ENCODE measurements at places on chromosomes 1 and 21.

DNA sequence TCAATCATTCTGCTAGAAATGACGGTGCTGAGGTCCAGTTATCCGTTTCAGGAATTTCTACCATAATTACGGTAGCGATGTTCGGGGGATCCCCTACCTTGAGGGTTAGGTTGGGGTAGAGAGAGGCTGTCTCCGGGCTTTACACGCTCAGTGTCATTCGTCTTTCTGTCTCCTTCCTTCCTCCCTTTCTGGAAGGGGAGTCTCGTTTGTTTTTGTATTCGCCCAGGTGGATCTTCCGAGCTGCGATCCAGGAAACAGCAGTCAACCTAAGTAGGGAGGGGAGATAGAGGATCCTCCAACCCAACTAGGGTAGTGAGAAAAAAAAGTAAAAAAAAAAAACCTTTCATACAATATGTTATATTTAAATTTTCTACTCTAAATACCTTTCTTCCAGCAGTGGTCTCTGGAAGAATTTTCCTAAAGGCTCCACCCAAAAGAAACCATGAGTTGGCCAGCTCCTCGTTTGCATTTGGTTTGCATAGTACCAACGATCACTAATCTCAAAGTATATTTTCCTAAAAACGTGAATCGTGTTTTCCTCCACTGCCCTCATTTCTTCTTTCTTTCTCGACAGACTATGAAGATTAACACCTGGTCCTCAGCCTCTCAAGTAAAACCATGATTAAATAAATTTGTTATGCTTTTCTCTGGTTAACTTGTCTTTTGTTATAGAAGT, 611 bp upstream of the PIK3C2B start:
- DNase-seq = no peak

- no peak for DNase-seq
Observed at GRCh38 chr1:243848165-243848857, 1.7 kb downstream of the AKT3 start.

DNA sequence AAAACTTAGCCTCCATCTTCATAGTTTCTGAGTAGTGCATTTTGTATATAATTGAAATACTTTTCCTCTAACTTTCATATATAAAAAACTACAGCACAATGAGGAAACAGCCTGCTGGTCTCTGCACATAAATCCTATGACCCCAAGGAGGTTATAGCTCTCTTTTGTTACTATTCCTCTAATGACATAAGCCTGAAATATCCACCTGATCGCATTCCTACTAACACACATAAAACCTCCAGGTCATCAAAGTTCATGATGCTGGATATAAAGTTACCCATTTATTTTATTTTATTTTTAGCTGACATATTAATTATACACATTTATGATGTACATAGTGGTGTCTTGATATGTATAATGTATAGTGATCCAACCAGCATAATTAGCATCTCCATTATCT, 1042.0 kb upstream of the B3GALT2 start:
- DNase-seq = no peak

DNA sequence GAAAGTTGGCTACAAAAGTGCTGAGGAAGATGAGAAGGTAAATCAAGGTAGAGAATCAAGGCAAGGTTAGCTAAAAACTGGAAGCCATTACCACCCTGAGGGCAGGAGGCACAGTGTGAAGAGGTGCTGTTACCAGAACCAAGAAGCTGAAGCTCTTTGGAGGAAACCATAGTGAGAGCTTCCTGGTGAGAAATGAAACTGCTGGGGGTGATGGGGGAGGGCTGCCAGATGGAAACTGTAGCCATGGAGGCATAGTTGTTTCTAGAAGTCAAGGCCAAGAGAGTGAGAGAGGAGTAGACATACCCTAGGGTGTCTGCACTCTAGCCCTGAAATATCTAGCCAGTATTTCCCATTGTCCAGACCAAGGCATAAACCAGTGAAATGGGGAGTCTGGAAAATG, 28.7 kb downstream of the IFI44 start:
- DNase-seq = no peak

DNA sequence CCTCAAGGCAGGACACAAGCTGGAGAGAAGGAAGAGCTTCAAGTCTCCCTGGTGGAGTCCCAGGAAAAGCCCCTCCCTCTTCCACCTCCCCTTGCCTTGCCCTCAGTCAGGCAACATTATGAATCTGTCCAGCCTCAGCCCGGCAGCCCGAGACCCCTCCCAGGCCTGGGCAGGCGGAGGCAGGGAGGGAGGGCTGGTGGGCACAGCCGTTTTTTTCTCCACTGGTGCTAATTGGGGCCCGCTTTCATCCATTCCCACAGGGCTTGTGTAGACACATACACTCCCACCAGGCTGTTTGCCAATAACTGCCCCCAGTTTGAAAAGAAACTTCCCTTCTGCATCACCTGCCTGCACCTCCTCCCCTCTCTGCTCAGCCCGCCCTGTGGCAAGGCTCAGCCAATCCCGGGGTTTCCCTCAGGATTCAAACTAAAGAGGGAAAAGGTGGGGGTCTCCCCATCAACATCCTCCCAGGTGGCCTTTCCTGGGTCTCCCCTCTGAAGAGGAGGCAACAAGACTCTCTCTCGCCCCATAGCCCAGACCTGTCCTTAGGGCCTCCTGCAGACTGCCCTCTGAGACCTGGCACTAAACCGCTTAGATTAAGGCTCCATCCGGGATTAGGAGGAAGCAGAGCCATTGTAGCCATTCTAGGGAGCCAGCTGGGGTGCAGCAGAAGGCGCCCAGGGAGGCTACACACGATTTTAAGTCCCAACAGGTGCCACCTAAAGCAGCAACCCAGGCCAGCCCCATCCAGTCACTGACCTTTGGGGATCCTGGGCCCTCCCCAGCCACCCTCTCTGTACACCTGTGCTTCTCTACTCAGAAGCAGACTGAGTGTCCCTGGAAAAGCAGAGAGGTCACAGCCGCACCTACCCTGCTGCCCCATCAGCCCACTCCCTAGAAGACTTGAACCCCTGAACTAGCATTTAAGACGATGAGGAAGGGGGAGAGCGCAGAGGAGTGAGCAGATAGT, 3.5 kb downstream of the IGSF9 start:
- no peak for DNase-seq

- DNase-seq = no peak
Observed at GRCh38 chr1:150472601-150473200, 14.5 kb upstream of the TARS2 start.

DNA sequence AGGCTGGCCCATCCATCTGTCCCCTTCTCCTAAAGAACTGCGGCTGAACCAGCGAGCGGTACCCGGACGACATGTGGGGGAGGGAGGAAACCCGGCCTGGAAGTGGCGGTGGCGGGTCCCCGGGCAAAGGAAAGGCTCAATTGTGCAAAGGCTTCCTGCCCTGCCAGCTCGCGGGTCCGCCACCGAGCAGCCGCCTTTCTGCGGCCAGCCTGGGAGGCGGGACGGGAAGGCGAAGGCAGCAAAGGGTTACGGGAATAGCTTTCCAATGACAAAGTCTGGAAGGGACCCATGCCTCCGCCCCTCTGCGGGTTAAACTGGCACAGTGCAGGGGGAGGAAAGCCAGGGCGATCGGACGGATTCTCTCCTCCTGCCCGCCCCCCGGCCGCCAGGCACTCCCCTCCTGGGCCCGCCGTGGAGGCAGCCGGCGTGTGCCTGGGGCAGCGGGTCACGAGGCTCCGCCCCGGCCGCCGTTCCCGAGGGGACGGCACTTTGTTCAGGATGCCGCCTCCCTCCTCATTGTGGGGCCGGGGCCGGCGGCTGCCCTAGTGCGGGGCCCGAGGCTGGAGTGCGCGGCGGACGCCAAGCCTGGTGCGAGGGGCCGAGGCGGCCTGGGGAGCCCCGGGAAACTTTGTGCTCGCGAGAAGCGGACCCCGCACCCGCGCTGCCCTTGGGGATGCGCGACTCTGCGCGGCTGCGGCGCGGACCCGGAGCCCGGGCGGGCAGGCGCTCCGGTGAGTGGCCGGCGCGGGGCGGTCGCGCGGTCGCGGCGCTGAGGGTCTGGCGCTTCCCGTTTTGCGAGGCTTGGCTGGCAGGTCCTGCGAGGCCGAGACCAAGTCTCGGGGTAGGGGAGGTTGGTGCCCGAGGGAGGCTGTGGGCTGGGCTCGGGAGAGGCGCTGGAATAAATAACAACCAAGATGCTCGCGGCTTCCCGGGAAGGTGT, at the start of gene NAV1:
Gene NAV1 (plus strand): TSS at position 516 of the 940 bp plus-strand sequence. CDS start 83,758 bp downstream, outside the sequence.
- DNase-seq = peak; percentile 95

GRCh38 chr1:193747579-193747978, 561.2 kb upstream of the B3GALT2 start:
- DNase-seq = peak; percentile 46

GRCh38 chr1:219650880-219651279, 38.0 kb upstream of the ZC3H11B start:
- DNase-seq = no peak

DNA sequence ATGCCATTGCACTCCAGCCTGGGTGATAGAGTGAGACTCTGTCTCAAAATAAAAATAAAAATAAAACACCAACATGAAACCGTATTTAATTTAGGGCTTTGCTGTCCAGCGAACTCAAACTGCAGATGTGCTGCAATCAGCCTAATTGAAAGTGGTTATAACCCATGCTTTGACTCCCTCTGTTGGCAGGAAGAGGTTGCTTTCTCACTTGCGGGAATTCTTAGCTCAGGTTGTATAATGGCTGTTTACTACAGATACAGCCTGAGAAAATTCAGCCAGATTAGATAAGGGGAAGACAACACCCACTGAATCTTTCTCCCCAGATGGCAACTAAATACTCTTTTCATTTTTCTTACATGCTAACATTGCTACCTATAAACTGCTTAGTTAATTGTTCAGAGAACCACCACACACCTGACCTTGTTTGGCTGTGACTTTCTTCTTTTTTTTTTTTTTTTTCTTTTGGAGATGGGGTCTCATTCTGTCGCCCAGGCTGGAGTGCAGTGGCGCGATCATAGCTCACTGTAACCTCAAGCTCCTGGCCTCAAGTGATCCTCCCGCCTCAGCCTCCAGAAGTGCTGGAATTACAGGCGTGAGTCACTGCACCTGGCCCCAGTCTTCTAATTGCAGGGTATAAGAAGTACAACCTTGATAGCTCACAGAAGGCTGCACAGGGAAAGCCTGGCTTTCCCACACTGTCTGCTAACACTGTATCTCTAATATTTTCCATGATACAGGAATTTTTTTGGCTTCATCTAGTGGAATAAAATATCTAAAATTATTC, 34.6 kb downstream of the DNTTIP2 start:
- DNase-seq = peak; percentile 82

DNA sequence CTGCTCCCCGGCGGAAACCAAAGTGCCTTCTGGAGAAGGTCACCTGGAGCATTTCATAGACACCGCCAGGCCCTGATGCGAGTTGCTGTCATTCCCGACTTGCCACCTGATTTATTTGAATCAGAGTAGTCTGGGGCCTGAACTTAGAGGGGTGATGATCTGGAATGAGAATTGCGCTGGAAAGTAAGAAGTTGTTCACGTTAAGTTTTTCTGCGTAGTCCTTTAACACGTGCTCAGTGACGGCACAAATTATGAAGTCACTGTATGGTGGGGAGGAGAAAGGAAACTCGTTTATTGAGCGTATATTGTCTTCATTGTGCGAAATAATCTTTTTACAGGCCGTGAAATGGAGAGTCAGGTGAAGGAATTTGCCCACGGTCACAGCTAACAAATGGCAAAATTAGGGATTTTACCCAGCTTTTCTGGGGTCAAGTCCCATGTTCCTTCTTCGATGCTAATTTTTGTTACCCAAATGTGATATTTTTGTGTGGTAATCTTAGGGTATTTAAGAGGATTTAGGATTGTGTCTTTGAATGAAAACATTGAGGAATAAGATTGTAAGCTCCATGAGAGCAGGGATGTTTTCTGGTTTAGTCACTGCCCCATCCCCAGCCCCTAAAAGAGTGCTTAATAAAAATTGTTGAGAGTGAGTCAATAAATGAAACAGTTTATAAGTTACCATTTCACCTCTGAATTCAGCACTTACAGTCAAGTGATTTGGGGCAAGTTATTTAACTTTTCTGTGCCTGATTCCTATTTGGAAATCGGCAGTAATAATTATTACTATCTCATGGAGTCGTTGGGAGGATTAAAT, 46.4 kb upstream of the NBL1 start:
- peak; percentile 44 for DNase-seq

Data from fibroblast of skin of right biceps (primary cell).